SJSA1 (cell line): ENCODE measurements at places on chromosomes 12 and 14.

DNA sequence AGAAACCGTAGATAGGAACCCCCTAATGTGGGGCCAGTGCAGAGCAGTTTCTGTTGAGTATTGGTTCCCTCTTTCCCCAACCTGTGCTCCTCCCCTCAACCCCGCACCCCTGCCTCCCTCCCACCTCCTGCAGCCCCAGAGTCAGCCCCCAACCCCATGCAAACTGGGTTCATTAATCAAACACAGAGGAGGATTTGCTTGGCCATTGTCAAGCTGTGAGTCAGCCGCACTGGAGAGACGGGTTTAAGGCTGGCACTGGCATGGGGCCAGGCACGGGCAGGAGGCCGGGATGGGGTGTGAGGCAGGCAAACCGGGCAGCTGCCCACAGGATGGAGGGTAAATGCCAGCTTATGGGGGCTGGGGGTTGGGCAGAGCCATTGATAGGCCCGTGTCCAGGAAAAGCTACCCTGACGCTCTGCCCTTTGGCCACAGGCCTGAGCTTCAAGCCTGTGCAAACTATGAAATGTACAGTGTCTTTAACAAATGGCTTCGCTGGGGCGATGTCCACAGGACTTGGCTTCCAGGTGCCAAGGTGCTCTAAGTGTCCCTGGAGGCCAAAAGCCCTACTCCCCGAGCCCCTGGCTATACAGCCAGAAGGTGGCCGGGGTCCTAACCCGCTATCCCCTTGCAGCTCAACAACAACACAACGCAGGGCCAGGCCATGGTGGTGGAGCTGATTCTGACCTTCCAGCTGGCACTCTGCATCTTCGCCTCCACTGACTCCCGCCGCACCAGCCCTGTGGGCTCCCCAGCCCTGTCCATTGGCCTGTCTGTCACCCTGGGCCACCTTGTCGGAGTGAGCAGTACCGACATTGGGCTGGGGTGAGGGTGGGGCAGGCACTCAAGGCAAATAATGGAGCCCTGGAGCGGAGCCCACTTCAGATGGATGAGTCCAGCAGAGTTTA is 1.4 kb downstream of the AQP5 start:
- DNase-seq, result no peak

GRCh38 chr12:108622421-108622820 is 11.3 kb downstream of the SELPLG start:
- DNase-seq, result peak; percentile 100

GRCh38 chr12:116443821-116444589 is 115.2 kb upstream of the MAP1LC3B2 start:
- DNase-seq, result no peak

- no peak for DNase-seq
Observed at GRCh38 chr14:41505491-41505890, 101.2 kb upstream of the LRFN5 start.

GRCh38 chr12:114681116-114681871 is 2.7 kb downstream of the TBX3 start:
- DNase-seq, result peak; percentile 59

DNA sequence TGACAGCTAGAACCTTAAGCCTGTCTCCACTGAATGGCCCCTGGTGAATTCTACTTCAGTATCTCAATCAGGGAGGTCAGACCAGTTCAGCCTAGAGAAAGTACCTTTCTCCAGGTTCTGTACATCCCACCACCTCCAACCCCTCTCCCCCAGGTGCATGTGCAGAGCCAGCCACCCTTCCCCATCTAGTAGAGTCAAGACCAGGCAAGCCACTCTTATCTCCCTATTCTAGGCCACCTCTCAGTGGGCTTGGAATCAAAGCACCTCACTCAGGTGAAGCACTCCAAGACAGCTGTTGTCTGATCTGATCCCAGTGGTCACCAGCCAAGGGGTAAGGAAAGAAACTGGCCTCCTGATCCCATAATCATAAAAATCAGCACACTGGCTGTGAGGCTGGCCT is 340.9 kb downstream of the BCL11B start:
- no peak for DNase-seq
